Nasal cavity respiratory epithelium epithelial cell of viscerocranial mucosa (primary cell): ENCODE measurements at places on chromosomes 3 and 15. TPM values are rescaled to one million over a fixed set of nuclear protein-coding genes. Genes with fewer than 3 reads are reported as not detected.

Gene KLHL6
- total RNA-seq = 0.36 TPM in 1 of 2 replicates, not detected in the other

Gene NOX5
- total RNA-seq = under 0.01 and 0.07 TPM in 2 replicates

Gene STARD9
- 0.34 and 1.9 TPM in 2 replicates for total RNA-seq

Gene UBAP1L
- total RNA-seq = 0.34 and 2.5 TPM in 2 replicates

Gene TSEN2
- total RNA-seq = 19.1 and 28.0 TPM in 2 replicates

Gene FRMD4B
- total RNA-seq = 52.8 and 70.1 TPM in 2 replicates

Gene CPN2
- total RNA-seq = not detected in 2 replicates

Gene LYSMD2
- 4.1 and 8.0 TPM in 2 replicates for total RNA-seq

Gene SLCO2A1
- total RNA-seq = under 0.01 TPM in 2 replicates
